Dermis blood vessel endothelial cell (primary cell): ENCODE measurements at places on chromosomes 5 and 9. TPM values are rescaled to one million over a fixed set of nuclear protein-coding genes. Genes with fewer than 3 reads are reported as not detected.

DNA sequence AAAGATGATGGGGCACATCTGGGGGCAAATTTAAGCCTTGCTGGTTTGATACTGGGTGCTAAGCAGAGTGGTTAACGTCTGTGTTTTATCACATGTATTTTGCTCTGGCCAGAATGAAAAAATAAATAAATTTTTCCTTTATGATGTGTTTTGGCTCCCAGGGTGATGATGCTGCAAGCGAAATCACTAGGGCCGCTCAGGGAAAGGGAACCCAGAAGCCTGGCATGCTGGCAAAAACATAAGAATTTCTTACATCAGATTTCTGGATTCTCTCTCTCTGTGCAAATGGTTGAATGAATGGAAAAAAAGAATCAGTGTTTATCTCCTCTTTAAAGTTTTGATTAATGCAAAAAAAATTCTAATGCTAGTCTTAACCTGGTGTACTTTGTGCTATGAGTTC, 1975.2 kb upstream of the C9orf72 start:
- no peak for DNase-seq

GRCh38 chr9:84340535-84340934, at the start of gene SLC28A3:
Gene SLC28A3, minus strand, starts transcription at chr9:84340758. Its CDS starts 125 bp downstream, at chr9:84340633.
- no peak for DNase-seq

- DNase-seq = peak; percentile 73
These were observed 83.4 kb downstream of the SH3PXD2B start for GRCh38 chr5:172370648-172371545.

DNA sequence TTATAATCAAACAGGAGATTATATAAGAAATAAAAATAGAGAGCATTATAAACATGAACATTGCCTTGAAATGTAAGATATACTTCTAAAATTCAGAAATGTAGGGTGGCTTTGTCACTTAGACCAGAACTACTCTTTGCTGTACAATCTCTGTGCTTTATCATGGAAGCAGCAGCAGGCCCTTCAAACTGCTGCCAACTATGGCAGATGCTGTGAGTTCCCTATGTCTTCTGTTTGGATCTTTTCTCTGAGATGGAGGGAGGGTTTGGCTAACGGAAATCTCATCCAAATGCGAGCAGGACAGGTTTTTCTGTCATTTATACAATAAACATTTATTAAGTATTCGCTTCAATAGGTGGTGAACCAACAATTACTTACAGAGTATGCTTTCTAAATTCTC, 34.8 kb upstream of the RICTOR start:
- DNase-seq = no peak

Gene SPINK7
- total RNA-seq = not detected in 2 replicates

DNA sequence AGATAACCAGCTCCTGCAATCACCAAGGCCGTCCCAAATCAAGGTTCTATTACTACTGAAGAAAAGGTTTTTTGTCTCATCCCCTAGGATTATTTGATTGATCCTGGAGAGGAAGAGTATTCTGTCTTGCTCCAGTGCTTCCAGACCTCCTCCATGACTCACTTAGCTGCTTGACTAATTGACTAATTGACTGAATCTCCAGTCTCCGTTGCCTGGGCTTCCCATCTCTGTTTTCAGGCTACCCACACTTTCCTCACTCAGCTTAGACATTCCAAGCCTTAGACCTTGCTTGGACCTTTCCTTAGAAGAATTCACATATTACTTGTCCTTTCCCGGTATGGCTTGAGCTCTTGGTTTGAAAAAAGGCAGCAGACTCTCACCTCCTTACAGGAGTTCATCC, 60.6 kb downstream of the FRMD3 start:
- DNase-seq = no peak

DNA sequence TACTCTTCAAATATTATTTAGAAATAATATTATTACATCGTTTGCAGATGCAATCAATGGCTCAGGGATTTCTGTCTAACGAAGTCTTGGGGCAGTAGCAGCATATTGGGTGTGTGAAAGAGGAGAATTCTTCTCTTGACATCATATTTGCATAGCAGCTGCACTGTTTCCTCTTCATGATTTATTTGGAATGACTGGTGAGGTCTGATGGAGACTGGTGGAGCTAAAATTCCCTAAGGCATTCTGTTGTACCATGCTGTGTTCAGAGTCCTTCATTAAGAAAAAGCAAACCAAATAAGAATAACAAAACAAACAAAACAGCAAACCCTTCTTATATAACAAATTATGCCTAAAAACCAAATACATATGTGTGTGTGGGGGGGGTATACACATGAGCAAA, 177.6 kb downstream of the DIRAS2 start:
- no peak for DNase-seq

Gene GPRIN1
- 7.7 and 8.7 TPM in 2 replicates for total RNA-seq

Gene MRNIP
- total RNA-seq = 8.2 and 11.9 TPM in 2 replicates

DNA sequence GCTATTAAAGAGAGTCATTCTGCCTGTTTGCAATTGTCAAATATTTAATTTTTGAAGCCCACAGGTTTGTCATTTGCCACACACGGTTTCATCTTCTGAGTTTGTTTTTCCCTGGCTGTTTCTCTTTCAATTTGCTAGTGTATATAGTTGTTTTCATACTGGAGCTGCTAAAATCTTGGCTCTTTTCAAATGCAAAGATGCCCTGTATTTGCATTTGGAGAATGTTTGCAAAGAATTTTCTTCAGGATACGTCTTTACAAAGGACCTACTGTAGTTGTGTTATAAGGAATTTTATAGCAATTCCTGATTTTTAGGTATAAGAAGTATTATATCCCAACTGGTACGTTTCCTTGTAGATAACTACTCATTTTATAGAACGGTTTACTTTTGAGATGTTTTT, 48.0 kb downstream of the IZUMO3 start:
- DNase-seq = no peak

DNA sequence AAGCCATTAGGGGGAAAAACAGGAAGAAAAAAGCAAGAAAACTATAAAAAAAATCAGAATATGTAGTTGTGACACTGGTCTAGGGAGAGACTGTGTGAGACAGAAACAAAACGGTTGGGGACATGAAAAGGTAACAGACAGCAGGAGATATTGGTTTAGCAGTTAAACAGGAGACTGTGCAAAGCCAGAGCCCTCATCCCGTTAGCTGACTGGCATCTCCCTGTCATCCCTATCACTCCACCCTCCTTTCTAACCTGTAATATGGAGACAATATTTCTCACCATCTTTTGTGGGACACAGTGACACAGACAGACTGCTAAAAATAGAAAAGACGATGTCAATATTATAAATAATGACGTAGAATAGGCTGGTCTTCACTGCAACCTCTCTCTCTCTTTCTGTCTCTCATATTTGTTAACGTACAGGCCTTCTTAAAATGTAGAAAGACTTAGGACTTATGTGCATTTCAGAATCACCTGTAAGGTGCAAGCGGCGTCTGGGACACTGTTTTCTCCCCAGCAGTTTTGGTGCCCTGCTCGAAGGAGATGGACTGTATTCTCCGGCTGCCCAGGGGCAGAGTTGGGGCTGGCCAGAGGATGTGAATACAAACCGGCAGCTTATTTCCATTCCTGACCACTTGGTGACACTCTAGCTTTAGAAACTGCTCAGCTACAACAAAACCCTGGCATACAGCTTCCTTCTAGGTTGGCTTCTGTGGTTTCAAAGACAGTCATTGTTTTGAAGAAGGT, 190.6 kb downstream of the MAT2B start:
- DNase-seq = peak; percentile 92

Gene PCA3
- under 0.01 and 0.33 TPM in 2 replicates for total RNA-seq

- DNase-seq = no peak
These were observed 67.3 kb upstream of the TNFAIP8 start for GRCh38 chr5:119288379-119289033.

Gene GPX8
- 18.7 and 20.2 TPM in 2 replicates for total RNA-seq

DNA sequence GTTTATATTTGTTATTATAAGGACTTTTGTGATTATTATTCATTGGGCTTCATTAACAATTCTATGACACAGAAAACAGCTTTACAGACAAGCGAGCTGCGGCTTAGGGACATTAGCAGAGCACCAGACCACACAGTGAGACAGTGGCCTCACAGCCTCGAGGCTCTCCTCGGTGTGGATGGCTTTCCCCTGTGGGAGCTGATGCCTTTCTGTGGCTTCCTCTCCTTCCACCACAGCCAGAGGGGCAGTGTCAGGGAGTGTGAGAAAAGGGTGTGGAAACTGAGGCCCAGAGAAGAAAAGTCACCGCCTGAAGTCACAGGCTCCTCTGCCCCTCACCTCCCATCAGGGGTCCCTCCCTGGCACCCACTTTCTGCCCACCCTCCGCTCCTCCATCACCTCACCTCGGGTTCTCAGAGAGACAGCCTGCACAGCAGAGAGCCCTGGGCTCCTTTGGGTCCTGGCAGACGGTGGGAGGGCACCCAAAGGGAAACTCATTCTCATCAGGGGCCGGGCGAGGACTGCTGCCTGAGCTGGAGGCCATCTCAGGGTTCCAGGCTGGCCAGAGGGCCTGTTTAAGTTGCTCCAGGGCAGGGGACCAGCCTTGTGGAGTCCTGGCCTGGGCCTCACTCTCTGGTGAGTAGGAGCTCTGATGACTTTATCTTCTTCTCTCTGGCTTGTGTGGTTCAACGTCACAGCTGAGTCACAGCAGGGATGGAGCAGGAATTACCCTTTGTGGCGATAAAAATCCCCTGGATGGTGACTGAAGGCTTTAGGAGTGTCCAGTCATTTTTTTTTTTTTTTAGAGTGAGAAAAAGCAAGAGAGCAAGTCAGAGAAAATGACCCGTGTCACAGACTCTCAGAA, 830 bp downstream of the TRAF1 start:
- peak; percentile 79 for DNase-seq

GRCh38 chr5:53173083-53173482, 63.5 kb upstream of the MOCS2 start:
- DNase-seq = no peak

Gene GFPT2
- total RNA-seq = 0.60 and 0.68 TPM in 2 replicates

DNA sequence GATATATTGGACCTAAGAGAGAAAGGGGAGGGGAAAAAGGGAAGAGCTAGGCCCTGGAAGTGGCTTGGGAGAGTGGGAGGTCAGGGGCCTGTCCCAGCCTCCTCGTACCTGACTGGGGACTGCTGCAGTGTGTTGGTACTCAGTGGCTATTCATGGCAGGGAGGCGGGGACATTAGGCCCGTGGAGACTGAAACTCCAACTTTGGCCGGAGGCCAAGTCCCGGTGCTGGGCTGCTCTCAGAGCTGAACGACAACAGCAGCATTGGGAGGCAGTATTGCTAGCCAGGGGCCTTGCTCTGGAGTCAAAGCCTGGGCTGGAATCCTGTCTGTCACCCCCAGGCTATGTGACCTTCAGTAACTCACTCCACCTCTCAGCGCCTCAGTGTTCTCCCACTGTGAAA, 37.8 kb downstream of the NEURL1B start:
- peak; percentile 35 for DNase-seq

Gene SARDH
- total RNA-seq = 0.34 and 0.37 TPM in 2 replicates

- no peak for DNase-seq
These were observed 8.5 kb downstream of the ELL2 start for GRCh38 chr5:95953021-95953702.

Gene ATG10
- 8.8 and 10.6 TPM in 2 replicates for total RNA-seq

Gene LHX6
- 18.1 and 27.4 TPM in 2 replicates for total RNA-seq

DNA sequence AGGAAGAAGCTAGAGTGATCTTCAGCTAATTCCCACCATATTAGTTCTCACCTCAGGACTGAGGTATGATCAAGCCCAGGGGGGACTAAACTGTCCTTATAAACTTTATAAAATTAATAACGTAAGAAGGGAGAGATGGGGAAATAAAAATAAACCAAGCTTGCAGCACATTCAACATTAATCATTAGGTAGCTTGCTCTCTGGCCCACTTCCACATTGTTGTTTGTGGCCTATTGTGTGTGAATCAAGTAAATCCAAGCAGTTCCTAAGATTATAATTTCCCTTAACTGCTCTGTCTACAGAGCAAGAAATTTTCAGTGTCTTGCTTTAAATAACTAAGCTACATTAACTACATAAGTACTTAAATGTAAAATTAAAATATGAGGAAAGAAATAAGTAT, 131.3 kb upstream of the ABCA1 start:
- DNase-seq = no peak

DNA sequence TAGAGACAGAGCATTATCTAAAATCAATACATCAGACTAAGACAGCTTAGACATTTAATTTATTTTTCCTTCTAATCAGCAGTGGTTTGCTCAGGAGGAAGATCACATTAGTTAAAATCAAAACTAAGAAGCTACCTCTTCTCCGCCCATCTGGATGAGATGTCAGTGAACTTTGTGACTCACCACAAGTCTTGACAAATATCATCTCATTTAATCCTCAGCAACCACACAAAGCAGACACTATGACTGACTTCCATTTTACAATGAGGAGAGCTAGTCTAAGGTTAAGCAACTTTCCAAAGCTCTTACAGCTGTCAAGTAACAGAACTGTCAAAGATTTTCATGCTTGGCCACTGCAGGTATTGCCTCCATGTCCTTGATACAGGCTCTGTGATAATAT, 289.5 kb downstream of the DEPDC1B start:
- DNase-seq = no peak

GRCh38 chr5:62143268-62144229, 162.5 kb upstream of the KIF2A start:
- DNase-seq = peak; percentile 45

DNA sequence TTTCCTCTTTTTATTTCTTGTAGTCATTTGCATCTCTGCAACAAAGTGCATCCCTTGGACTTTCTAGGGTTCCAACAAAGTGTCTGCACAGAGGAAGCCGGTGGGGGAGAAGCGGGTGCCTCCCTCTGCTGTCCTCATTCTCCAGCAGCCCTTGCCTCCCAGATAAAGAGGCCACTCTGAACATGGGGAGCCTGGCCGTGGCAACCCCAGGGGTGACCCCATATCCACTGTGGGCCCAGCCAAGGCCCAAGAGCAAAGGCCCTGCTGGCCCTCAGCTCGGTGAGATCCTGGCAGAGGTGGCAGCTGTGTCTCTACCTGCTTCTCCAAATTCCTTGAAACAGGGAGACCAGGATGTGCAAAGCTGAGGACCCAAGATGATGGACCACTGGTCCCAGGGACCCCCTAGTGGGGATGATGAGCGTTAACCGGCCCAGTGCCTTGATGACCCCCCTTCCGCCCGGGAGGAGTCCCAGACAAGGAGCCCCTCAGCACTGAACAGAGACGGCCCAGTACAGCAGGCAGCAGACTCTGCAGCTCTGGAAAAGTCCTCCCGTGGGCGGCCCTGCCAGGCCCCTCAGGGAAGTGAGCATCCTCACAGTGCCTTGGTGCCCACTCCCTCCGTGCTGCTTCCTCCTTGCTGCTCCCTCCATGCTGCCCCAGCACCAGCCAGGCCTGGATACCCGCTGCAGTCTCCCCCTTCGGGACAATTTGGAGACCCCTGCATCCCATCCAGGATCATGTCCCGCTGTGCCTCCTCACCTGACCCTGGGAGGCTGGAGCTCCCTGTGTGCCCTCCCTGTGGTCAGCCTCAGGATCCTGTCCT, 62.5 kb downstream of the MRPL36 start:
- no peak for DNase-seq
